ENCODE measurements at places on chromosomes 4 and X.

GRCh38 chr4:38995660-38996005 lies 36.6 kb downstream of the TMEM156 start:
- no peak for DNase-seq

DNA sequence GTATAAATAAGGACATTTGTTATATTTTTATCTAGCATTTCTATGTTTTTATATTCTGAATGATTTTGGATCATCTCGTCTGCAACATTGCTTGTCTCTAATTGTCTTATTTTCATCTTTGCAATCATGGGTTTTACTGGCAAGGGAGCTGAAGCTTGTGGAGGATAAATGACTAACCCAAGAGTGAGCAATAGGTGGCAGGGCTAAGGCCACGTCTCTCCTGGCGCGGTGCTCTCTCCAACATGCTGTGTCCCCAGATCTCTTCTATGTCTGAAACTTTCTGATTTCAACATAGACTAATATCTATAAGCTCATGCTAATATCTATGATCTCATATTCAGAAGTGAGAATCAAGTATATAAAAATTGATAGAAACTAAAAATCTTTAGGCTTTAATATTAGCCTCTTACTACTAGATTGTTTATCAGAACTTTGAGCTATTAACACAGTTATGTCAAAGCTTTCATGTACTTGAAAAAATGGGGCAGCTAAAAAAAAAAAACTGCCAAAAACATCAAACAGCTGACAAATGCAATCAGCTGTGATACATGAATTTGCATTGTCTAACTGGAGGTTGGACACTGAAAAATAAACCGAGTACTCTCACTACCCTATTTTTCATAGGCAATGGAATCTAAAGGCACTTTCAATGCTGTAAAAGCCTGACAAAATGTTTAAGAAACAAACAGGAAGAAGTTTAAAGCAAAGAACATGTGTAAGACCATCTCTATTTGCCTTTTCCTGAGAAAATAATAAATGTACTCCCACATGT lies 169.2 kb downstream of the TMA16 start:
- DNase-seq = no peak

DNA sequence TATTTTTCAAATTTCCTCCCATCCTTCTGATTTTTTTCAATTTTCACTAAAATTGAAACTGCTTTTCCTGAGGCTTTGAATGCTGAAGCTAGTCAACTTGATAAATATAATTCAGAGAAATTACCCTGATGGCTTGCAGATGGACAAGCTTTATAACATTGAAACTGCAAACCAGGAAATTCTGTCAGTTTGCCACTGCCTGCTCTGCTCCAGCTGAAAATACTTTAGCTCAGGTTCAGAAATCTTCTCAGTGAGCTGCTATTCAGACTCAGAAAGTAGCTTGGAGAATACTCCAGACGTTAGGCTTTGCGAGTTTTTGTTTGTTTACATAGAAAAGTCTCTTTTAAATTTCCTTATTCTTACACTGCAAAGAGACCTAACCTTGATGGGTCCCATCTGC lies 1574.7 kb downstream of the STIM2 start:
- no peak for DNase-seq

DNA sequence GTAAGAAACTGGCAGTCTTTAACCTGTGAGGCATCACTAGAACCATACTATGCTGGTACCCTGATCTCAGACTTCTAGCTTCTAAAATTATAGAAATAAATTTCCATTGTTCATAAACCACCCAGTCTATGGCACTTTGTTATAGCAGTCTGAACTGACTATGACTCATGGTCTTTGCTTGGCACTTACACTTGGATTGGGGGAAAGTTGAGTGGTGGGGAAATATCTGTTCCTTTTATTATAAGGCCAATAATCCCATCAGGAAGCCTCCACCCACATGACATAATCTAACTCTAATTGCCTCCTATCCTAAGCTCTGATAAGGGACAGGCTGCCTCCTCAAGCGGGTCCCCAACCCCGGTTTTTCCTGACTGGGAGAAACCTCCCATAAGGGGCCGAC lies 61.4 kb upstream of the PACRGL start:
- no peak for DNase-seq

DNA sequence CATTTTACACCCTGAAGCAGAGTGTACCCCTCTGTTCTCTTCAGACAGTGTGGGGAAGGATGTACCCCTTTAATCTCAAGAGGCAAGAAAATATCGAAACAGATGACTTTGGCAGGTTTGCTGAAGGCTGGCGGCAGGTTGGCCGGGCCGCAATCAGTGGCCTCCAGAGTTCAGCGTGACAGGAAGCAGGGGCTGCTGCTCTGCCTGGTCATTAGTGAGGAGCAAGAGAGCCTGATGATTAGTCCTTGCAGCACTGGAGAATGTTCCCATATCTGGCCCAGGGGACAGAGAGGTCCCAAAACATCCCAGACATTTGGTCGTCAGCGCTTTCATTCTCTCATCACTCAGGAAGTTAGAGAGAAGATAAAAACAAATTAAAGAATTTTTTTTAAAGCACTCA lies 352.8 kb downstream of the SPRY1 start:
- DNase-seq = no peak

GRCh38 chr4:76301068-76301774 lies 5.3 kb upstream of the STBD1 start:
- no peak for DNase-seq

- no peak for DNase-seq
These were observed 20.5 kb upstream of the TRIM61 start for GRCh38 chr4:164997941-164998340.

- peak; percentile 82 for DNase-seq
These were observed 819 bp downstream of the KIAA0232 start for GRCh38 chr4:6783111-6783981.

- no peak for DNase-seq
These were observed 1.0 kb upstream of the TBC1D9 start for GRCh38 chr4:140757232-140757630.

- DNase-seq = no peak
These were observed 116.9 kb downstream of the RAB28 start for GRCh38 chr4:13367244-13367643.

DNA sequence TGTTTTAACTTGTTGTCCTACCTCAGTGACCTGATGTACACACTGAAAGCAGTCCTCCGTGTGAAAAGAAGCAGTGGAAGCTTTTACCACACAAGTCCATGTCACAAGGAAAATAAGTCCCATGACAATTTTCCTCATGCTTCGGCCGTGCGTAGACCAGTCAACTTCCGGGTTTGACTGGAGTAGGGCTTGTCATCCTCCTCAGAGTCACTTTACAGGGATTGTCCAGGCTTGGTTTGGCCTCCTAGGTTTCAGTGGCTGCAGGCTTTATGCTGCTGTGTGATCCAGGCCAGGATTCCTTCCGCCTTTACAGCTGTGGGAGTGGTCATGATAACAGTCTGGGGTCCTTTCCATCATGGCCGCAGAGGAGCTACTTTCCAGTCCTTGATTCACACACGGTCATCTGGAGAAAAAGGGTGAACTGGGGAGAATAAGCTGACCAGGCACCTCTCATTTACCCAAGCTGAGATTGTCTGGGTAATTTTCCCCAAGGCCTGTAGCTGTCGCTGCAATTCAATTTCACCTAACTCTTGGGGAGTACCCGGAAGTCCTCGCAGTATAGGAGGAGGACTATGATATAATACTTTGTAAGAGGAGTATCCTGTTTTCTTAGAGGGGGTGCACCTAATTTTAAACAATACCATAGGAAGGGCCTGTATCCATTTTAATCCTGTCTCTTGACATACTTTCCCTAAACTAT lies 206.1 kb upstream of the KLF8 start:
- DNase-seq = no peak

DNA sequence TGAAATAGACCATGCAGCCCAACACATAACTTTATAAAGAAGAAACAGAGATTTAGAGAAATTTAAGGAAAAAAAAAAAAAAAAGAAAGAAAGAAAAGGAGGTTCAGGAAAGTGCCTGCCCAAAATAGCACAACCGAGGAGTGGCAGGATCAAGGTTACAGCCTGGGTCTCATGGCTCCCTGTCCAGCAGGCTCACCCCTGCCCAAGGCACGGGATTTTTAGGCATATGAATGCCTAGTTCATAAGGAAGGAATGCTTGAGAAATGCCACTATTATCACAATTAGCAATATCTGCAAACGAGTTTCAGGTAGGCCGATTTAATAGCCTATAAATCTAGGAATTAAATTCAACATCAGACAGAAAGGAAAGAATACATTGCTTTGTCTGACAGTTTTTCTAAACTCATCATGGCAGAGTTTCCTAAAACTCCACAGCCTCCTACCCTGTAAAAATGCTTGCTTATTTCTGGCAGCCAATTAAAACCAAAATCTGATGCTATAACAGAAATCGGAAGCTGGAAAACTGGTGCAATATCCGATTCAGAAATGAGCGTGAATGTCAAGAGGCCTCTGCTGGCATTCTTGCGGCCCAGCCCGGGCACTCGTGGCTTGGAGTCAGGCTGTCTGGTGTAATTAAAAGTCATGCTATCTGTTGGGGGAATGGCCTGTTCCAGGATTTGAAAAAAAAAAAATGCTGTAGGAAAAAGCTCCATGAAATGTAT lies 63.5 kb downstream of the GEMIN8 start:
- DNase-seq = no peak

DNA sequence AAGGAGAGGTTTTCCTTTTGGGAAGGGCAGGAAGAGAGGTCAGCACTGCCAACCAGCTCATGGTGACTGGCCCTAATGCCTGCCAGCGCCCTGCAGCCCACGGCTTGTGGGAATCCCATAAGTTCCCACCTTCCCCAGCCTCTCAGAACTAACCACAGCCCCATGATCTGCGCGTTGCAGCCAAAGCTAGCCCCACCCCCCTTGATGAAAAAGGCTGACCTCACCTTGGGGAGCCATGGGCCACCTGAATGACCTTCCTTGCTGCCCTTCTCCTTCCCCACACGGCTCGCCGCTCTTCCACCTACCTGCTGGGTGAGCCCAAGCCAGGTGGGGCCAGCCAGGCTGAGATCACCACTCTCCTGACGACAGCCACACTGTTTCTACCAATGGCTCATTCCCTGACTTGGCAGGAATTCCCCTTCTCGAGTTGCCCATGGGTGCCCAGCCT lies 3.9 kb upstream of the ELF4 start:
- no peak for DNase-seq

GRCh38 chr4:2484993-2485392 lies 16.1 kb downstream of the RNF4 start:
- peak; percentile 21 for DNase-seq

DNA sequence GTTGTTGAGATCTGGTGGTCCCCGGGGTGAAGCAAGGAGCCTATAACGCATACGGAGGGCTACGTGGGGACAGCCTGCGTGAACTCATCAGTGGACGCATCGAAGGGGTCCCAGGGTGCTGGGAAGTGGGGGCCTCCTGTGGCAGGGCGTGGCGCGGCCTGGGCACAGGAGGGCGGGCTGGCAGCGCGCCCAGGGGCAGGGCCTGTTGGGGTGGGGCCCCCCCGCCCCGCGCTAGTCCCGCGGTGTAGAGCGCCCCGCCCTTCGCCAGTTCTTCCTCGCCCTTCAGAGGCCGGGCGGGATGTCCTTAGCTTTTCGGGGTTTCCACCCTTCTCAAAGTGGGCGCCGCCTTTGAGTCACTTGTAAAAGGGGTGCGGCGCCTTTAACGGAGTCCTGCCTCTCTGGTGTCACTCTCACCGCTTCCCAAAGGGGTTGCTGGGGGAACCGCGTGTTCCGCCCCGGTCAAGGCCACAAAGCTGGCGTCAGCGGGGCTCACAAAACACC lies 632 bp downstream of the PLP2 start:
- peak; percentile 25 for DNase-seq

DNA sequence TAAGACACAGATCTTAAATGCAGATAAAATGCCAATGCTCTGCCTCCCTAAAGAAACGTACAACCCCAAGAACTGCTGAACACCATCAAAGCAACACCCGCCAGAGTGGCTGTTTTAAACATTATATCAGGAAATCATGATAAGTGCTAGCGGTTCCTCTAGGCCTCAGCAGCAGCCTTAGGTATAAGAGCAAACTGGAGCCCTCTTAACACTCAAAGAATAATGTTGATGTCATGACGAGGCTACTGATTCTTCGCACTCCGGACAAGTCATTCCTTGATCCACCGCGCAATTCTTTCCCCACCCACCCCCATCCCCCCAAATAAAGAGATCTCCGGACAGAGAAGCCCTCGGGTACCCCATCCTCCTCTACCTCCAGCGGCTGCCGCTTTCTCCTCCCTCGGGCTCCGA lies 507 bp downstream of the LIN54 start:
- no peak for DNase-seq

GRCh38 chr4:77194989-77195388 lies 38.0 kb downstream of the CCNG2 start:
- no peak for DNase-seq

GRCh38 chr4:10045481-10045880 lies 24.2 kb upstream of the SLC2A9 start:
- DNase-seq = no peak

DNA sequence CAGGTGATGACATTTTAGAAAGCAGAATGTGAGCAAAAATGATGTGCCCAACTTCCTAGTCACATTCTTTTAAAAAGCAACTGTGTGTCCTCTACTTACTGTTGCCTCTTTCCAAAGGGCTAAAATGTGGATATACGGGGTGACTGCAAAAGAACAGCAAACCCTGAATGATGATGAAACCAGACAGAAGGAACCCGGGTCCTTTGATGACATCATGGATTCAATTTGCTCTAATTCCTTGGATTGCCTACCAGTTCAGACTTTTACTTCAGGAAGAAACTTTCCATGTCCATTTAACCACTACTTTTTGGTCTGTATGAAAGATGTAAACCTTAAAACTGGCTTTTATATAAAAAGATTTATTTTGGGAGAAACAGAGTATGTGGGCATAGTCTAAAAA lies 190.9 kb upstream of the MAB21L2 start:
- no peak for DNase-seq

DNA sequence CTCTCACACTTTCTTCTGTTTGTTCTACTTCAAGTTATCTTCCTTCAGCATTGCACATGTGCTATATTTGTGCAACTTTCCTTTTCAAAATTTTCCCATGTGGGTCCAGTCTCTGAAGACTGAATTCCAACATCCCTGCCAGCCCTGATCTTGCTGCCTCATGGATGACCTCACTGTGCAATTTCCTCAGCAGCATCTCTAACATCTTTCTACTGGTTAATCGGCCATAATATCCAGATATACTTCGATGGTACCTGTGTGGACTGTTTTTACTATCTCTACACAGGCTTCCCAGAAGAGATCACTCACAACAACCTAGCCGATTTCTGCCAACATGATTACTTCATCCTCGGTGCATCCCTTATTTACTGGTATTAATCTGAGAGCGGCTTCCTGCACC lies 41.5 kb downstream of the GPM6A start:
- DNase-seq = no peak
